Psoas muscle (tissue), 8 donors: ENCODE measurements at places on chromosomes 5 and 9. TPM values are rescaled to one million over a fixed set of nuclear protein-coding genes. Genes with fewer than 3 reads are reported as not detected.

The CBY3 gene
- total RNA-seq: not detected

The PCDHGA1 gene
- total RNA-seq: 1.4 TPM

The COL23A1 gene
- 1.6 TPM for total RNA-seq

The PCDHGB6 gene
- total RNA-seq: 2.2 TPM

GRCh38 chr9:737400-738120 is 103.9 kb upstream of the DMRT1 start:
- DNase-seq: no peak

DNA sequence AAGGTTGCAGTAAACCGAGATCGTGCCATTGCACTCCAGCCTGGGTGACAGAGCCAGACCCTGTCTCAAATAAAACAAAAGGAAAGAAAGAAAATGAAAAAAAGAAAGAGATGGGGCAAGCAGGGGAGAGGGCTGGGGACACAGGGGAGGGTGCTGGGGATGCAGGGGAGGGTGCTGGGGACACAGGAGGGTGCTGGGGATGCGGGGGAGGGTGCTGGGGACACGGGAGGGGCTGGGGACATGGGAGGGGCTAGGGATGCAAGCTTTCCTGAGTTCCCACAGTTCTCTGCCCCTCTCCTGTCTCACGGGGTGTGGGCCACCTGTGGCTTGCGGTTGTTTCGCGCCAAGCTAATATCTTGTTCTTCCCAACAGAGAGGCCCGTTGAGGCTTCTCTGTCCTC is 7.2 kb downstream of the PDCD6 start:
- no peak for DNase-seq
